NCI-H2081 treated with DMSO at 0.1 percent for 48 hours (cell line): ENCODE measurements at places on chromosomes 7 and 10.
A peak's percentile ranks its signal among the peaks of the same experiment; 100 is the strongest.

DNA sequence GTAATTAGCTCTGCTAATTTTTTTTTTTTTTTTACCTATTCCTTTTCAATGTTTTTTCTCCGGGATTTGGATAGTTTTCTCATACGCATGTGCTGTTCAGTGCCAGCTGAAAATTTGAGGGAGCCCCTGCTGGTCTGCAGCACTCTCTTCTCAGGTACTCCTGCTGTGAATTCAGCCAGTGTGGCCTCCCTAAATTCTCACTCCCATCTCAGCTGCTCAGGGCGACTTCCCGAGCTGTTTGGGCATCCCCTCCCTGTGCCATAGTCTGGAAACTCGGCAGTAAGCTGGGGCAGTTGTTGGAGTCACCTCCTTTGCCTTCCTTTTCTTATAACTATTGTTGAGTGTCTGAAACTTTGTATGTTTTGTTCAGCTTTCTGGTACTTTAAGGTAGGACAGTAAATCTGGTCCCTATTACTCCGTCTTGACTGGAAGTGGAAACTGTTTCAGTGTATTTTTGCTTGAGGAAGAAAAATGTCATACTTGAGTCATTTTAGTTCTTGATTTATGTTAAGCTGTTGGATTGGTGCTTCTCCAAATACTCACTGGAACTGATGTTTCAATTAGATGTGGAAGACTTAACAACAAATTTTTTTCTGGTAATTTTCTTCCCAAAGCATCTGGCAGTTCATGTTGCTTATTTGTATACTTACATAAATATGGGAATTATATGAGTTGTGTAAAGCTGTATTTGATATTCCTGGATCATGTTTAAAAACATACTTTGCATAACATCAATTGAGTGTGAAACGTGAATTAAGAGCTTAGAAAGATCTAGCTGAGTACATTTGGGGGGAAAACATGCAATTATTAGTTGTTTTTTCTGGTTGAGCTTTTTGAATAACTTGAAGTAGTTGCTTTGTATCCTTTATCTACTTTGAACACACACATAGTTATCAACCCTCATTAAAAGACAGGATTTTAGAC is 33.7 kb downstream of the MINPP1 start:
- no peak for DNase-seq

GRCh38 chr10:114706458-114707055 is 48.5 kb upstream of the ABLIM1 start:
- no peak for DNase-seq

DNA sequence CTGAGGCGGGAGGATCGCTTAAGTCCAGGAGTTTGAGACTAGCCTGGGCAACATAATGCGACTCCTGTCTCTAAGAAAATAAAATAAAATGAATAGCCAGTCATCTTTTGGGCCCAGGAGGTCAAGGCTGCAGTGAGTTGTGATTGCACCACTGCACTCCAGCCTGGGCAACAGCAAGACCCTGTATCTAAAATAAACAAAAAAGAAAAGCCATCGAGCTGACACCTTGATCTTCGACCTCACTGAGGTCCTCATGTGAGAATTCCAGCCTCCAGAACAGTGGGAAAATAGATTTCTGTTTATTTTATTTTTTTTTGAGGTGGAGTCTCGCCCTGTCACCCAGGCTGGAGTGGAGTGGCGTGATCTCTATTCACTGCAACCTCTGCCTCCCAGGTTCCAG is 301.5 kb upstream of the GALNT17 start:
- no peak for DNase-seq

- no peak for DNase-seq
Observed at GRCh38 chr7:80334196-80334595, 177.7 kb downstream of the GNAT3 start.

GRCh38 chr7:151462306-151462779 is 22.4 kb upstream of the CRYGN start:
- DNase-seq, result no peak

DNA sequence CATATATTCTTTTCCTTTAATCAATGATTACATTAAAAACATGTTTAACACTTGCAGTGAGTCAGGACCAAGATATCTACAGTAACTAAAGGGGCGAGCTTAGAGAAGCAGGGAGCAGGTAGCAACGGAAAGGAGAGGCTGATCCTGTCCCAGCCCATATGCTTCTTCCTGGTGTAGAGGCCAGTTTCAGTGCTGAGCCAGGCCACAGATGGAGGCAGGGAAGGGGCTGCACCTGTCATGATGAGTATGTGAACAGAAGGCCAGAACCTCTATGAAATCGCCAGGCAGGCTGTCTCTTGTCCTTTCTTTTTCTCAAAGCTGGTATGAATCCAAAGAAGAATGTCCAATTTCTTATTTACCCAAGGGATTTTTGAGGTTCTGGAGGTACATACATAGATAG is 16.3 kb downstream of the REEP3 start:
- no peak for DNase-seq

DNA sequence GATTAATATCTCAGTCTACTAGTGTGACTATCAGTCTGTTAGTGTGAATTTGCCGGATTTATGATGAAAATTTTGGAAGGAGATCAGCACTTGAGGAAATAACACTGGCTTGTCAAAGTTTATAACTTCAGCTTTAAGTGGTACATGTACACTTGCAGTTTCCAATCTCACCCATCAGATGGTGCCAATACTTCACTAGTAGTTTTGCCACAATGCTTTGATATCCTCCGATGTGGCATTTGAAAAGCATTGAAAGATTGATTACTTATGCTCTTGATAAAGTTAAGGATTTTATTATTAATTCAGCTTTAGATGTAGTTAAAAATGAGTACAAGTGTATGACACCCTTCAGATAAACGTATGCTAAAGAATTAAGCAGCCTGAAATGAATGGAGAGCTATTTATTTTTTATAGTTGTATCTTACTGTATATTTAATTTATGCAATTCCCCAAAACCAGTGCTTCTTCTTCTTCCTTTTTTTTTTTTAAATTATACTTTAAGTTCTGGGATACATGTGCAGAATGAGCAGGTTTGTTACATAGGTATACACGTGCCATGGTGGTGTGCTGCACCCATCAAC is 98.2 kb downstream of the ANLN start:
- DNase-seq, result peak; percentile 52

GRCh38 chr7:124965553-124965952 is 35.9 kb upstream of the POT1 start:
- no peak for DNase-seq

DNA sequence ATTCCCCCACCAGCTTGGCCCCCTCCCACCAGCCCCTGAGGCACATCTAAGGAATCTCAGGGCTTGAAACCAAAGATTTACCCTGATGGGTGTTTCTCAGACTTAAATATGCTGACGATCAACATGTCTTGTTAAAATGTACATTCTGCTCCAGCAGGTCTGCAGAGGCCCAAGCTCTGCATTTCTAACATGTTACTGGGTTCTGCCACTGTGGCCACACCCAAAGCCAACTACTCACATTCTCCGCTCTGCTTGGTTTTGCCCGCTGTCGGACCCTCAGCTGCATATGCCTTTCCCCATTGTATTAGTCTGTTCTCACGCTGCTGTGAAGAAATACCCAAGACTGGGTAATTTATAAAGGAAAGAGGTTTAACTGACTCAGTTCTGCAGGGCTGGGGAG is 8.9 kb downstream of the PIP4K2A start:
- DNase-seq, result no peak

DNA sequence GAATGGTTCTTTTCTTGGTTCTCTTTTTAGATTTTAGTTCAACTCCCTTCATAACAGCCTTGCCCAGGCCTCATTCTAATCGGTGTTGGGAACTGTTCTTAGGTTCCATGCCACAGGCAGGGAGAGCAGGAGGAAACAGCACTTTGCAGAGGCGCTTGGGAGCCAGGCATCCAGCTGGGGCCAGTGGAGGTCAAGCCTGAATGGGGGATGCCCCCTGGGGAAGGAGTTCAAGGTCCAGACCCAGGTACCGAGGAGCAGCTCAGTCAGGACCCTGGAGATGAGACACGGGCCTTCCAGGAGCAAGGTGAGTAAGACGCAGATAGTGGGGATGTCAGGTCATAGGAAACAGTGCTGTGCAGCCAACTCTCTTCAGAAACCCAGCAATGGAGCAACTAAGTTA is 4.5 kb downstream of the ZSCAN25 start:
- no peak for DNase-seq

DNA sequence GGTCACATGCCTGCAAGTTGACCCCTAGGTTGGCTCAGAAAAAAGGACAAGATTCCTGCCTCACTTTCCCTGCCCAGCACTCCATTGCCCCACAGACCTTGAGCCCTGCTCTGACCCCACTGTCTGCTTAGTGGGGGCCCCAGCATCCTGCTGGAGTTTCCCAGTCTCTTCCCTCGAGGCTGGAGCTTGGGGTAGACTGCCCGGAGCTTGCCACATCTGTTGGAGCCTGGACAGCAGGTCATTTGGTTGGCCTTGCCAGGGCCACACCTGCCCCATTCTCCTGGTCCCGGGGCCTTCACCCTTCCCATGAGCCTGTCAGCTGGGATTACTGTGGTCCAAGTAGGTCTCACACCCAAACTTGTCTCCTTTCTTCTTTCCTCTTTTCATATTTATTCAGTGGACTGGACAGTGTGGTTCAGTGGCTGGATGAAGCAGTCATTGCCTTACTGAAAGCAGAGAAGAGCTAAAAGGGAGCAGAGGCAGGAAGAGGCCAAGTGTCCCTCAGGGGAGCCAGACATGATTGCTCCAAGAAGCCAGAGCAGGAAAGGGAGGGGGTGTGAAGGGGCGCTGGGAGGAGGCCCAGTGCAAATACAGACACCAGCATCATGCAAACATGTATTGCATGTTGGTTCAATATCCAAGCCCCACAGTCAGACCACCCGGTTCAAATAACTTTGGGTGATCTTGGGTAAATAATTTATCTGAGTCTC is 56.2 kb upstream of the CACUL1 start:
- no peak for DNase-seq

GRCh38 chr10:100468978-100469377 is 6.2 kb downstream of the WNT8B start:
- no peak for DNase-seq

- DNase-seq, result no peak
Observed at GRCh38 chr7:139817249-139817648, 11.8 kb upstream of the TBXAS1 start.
